CMK (cell line): ENCODE measurements at places on chromosomes 1 and 21.

GRCh38 chr1:170262276-170262939 lies 116.6 kb downstream of the NTMT2 start:
- DNase-seq, result no peak

DNA sequence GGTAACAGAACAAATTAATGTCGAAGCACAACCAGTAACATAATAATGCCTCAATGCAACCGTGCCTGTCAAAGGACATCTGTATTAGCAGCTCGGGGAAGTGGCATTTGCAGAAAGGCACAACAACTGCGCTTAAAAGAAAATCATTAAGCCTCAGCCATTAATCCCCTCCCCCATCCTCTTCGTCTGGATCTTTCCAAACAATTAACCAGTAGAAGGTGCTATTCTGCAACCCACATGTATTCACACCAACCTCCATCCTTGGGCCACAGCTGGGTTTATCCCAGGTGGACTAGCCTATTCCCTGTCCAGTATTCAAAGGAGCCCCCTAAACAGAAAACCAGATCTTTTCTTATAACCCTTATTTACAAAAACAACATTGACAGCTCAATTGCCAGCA lies 2.6 kb downstream of the RERE start:
- DNase-seq, result no peak

GRCh38 chr1:209199822-209200221 lies 383.7 kb upstream of the CAMK1G start:
- DNase-seq, result no peak

GRCh38 chr1:208089149-208089548 lies 155.0 kb downstream of the PLXNA2 start:
- DNase-seq, result no peak

- no peak for DNase-seq
Observed at GRCh38 chr1:79711001-79711431, 704.5 kb upstream of the ADGRL4 start.

DNA sequence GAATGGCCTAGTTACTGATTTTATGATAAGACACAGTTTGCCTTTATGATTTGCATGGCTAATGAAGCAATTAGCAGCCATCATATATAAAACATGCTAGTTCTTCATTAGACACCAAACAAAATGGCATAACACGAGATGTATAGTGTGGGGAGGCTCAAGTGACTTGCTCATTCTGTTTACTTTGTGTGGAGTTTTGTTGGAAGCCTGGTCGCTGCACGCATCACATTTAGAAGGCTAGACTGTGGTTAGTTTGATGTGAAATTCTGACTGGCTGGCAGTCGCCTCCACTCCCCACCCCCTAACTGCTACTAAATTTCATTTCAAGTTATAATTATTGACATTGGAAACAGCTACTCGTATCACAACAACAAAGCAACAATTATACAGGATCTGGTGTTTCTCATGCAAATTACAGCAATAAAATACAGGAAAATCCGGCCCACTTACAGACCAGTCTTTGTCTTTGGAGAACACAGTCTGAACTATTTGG lies 356.1 kb downstream of the LMO4 start:
- DNase-seq, result no peak

GRCh38 chr1:6743189-6744101 lies 41.8 kb upstream of the CAMTA1 start:
- DNase-seq, result peak; percentile 37

DNA sequence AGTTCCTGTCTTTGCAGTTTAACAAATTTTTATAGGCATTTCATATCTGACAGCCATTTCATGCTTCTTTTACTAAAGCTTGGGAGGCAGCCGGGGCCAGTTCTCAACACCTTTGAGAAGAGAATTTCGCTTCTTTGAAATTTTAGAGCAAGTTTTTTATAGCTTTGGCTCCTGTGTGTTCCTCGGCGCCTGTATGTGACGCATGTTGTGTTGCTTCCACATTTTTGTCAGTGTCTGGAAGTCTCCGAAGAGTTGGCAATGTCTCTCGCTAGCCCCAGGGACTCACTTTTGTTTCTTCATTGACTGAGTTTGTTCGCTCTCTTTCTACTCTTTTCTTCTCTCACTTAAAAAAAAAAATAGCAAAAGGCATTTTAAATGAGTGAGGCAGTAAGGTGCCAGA lies 386.9 kb upstream of the PLXNA2 start:
- DNase-seq, result no peak

GRCh38 chr1:170388489-170388888 lies 143.5 kb upstream of the GORAB start:
- no peak for DNase-seq

GRCh38 chr1:205225901-205226765 lies 1.6 kb upstream of the TMCC2 start:
- no peak for DNase-seq

DNA sequence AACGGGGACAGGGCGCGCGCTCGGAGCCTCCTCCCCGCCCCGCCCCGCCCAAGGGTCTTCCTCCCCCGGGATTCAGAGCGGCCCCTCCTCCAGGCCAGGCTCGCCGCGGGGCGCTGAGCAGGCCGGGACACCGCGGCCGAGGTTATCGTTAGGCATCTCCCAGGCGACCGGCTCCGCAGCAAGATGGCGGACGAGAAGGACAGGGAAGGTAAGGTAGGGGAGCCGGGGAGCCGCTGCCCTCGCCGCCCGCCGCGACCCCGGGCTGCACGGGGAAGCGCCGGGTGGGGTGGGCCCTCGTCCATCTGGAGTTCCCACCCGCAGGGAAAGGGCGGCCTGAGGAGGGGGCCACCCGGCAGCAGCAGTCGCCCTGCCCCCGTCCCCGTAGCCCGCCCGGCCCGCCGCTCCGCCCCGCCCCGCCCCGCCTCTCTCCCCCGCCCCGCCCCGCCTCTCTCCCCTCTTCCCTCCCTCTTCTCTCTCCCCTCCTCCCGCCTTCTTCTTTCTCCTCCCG lies 105.9 kb upstream of the HNRNPU start:
- DNase-seq, result peak; percentile 65

DNA sequence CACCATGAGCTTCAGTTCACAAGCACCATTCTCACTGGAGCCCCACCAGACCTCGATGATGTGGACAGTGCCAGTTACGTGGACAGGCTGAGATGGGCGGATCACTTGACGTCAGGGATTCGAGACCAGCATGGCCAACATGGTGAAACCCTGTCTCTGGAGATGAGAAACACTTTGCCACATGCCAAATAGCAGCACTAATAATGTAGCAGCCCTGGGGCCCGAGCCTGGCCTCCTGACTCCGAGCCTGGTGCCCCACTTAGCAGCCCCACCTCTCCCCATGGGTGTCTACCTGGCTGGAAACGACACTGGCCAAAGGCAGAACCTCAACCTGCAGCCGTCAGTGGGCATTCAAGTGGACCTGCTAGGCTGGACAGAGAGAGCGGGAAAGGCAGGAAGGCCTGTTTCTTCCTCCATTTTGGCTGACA lies 129.1 kb downstream of the TOMM20 start:
- DNase-seq, result no peak

DNA sequence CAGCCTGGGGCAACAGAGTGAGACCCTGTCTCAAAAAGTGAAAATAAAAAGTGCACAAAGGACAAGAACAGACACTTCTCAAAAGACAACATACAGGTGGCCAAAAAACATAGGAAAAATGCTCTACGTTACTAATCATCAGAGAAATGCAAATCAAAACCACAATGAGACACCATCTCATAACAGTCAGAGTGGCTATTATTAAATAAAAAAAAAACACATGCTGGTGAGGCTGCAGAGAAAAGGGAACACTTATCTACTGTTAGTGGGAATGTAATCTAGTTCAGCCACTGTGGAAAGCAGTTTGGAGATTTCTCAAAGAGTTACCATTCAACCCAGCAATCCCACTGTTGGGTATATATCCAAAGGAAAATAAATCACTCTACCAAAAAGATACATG lies 173.2 kb downstream of the SMYD3 start:
- no peak for DNase-seq

DNA sequence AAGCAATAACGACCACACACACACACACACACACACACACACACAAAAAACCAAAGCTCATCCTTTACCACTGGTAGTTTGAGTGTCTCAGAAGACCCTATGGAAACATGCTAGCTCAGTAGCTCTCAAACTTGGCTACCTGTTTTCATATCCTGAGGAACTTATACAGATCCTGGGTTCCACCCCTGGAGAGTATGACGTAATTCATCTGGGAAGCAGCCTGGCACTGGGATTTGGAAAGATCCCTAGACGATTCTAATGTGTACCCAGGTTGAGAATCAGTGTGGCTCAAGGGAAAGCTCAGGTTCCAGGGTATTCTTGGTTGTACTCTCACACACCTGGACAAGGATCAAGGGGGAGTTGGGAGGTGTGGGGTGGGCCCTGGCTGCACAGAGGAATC lies 85.9 kb downstream of the SELENOF start:
- no peak for DNase-seq

GRCh38 chr1:17591814-17592430 lies 52.4 kb downstream of the ARHGEF10L start:
- DNase-seq, result no peak

DNA sequence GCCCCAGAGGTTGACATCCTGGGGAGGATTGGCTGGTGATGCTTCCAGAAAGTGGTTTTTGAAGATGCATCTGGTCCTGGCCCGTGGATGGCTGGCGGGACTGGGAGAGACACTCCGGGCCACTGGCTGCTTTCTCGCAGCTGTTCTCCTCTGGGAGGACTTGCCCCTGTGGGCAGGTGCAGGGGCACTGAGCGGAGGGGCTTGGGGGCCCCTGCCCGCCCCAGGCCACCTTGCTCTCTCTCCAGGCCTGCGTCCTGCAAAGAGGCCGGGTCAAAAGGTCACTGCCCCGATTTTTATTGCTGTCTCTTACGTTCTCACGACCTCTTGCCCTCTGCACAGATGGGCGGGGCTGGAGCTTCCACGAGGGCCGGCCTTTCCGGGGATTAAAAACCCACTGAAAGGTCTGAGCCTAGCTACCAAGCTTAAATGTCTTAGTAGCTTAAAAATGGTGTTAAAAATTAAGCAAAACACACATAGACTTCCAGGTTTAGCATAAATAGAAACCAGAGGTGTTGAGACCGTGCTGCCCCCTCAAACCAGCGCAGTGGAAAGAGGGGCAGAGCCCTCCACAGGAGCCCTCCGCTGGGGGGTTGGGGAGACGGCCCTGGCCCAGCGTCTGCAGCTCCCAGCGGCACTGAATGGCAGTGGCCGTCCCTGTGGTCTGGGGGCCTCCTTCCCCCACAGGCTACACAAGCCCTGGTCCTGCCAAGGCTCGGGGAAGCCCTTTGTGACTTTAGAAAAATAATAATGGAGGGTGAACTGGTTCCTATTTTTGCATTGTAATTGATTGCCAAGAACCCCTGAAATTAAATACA lies 43.9 kb downstream of the SKI start:
- DNase-seq, result no peak

GRCh38 chr1:54640863-54641836 lies at the start of gene MROH7:
TSS of gene MROH7 (plus strand) at chr1:54641786. CDS start at chr1:54652927, 11,141 bp downstream.
- DNase-seq, result no peak

GRCh38 chr1:113938192-113938591 lies 9.1 kb downstream of the HIPK1 start:
- no peak for DNase-seq

DNA sequence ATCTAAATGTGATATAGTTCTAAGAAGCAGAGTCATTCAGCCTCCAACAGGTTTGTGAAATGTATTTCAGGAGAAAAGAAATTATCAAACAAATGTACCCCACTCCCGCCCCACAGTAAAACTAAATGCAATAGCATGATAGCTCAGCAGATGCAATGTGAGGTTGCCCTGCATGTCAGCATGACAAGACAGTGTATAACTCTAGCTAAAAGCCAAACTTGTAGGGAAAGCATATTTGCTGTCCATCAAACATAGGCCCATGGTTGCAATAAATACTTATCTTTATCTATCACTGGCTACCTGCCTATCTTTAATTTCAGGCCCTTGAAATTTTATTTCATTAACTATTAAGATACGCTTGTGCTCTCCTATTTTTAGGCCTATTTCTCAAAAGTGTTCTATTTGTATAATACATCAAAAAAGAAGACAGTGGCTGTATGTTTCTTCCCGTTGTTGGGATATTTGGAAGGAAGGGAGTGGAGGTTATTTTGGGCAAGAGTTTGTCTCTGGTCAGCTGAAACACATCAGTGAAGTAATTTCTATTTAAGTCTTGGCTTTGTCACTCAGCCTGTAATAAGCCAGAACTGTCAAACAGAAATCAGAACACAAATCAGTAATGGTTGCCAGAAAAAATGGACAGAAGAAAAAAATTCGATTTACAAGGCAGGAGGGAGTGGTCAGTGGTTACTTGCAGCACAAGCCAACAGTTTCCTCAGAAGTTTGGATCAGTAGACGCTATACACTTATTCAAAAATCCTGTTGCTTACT lies 307.4 kb upstream of the ADGRL2 start:
- no peak for DNase-seq

DNA sequence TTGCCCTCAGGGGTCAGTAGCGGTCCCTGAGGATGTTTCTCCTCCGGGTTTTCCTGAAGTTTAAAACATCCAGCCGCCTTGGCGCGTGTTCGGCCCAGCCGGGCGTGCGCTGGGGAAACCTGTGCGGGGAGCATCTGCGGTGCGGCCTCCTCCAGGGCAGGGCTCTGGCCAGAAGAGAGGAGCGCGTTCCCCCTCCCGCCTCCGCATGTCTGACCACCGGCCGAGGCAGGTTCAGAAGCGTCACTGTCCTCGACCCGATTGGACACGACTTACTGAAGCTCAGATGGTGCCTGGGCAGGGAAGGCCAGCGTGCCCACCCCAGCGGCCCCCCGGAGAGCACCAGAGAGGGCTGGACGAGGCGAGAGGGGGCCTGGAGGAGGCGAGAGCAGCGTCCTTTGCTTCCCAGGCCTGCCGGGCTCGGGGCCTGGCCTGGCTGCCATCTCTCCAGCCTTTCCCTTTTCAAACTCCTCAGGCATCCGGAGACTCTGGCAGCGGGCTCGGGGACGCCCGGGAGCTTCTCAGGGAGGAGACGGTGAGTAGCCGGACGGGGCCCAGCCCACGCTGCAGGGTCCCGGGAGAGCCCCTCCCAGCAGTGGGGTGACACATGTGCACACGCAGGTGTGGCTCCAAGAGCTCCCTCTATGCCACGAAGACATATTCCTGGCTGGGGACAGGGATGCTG lies 67.1 kb downstream of the SLC19A1 start:
- DNase-seq, result no peak

GRCh38 chr1:152656459-152656858 lies 6.7 kb upstream of the LCE2D start:
- DNase-seq, result no peak

DNA sequence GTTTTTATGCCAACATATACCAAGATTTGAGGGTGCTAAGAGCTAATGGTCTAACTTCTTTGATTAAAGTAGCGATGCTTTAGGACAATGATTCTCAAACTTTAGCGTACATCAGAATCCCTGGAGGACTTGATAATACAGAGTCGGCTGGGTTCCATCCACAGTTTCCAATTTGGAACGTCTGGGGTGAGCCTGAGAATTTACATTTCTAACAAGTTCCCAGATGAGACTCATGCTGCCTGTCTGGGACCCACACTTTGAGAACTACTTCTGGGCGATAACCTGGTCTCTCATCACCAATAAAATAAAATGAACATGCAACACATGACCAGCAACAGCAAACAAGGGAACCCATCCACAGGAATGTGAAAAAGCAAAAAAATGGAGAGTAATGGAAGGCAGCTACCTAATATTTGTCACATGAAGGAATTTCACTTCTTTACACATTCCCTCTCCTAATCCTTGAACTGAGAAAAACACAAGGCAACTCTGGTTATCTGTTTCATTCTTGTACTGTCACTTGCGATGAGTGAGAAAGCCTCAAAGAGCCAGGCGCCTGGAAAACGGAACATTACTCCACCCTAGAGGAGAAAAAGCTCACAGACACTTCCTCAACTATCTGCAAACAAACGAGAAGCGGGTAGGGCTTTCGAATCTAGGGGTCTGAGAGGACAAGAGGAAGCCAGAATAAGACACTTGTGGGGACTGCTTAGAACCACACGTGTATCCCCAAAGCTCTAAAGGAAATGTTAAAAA lies 14.0 kb downstream of the HSF2BP start:
- DNase-seq, result no peak
